K562 (cell line): ENCODE measurements at places on chromosomes 1 and 21. TPM values are rescaled to one million over a fixed set of nuclear protein-coding genes. Genes with fewer than 3 reads are reported as not detected.

- DNase-seq: no peak
- no peak overlapping the region for H3K27ac ChIP-seq
Observed at GRCh38 chr1:76010802-76011201, 63.7 kb upstream of the ST6GALNAC3 start.

DNA sequence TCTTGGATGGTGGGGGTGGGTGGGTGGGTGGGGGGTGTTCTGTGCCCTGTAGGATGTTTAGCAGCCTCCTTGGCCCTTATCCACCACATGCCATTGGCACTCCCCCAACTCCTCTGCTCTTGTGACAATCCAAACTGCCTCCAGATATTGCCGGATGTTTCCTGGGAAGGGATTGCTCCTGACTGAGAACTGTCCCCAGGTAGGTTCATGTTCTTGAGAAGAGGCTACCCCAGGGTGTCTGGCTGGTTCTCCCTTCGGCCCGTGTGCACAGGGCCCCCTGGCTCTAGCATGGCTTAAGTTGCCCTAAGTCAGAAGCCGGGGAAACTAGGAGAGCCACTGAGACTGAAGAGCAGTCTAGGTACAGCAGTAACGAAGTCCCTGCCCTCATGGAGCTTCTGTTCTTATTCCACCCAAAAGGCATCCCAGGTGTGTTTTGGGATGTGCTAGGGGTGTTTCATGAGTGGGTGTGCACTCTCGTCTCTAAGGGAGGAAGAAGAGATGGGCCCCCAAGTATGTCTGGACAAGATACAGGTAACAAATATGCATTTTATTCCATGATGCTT lies 19.8 kb upstream of the THRAP3 start:
- H3K4me1 ChIP-seq: no peaks in the 10 kb centered on the region; the same call in 1 of the 2 replicates
- DNase-seq: no peak
- no peak overlapping the region for H3K4me3 ChIP-seq

GRCh38 chr1:95116580-95117206 lies 462 bp upstream of the TLCD4 start:
- peak overlapping the region; percentile 81 for H3K27ac ChIP-seq
- peak overlapping the region; percentile 83 for H3K4me3 ChIP-seq
- DNase-seq: peak; percentile 75
- peaks cover 2% of the 10 kb centered on the region; the same call in 1 of the 3 replicates for H3K36me3 ChIP-seq
- no peaks in the 10 kb centered on the region for H3K27me3 ChIP-seq

- peak overlapping the region; percentile 63 for H3K27ac ChIP-seq
- peaks cover 26% of the 10 kb centered on the region; the same call in 2 of the 3 replicates for H3K4me1 ChIP-seq
- no peaks in the 10 kb centered on the region for H3K27me3 ChIP-seq
- no peaks in the 10 kb centered on the region for H3K36me3 ChIP-seq
Observed at GRCh38 chr21:15061747-15062605, 2.8 kb downstream of the NRIP1 start.

DNA sequence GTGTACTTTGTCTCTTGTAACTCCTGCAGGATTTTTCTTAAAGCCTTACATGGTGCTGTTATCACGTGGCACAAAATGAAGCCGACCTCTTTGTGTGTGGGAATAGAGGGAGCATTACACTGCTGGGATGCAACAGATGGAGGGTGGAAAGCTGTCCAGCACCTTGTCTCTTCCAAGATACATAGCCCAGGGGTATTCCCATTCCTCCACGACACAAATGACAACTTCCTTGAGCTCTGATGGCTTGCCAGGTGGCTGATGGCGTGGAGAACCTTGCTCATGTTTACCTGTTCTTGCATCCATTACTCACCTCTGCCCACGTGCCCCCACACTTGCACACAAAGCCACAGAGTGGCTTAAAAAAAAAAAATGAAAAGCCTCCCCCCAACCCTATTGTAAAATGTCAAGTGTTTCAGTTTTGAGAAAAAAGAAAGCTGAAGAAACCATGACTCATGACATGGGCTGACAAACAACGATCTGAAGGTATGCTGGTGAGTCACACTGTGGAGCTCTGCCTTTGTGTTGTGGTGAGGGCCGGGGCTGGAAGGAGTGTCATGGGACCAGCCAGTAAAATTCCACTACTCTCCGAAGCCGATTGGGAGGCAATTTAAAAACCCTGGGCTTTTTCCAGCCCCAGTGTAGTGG lies 32.0 kb upstream of the ATP5PO start:
- H3K4me1 ChIP-seq: peaks cover 30% of the 10 kb centered on the region
- peak; percentile 92 for DNase-seq
- peak overlapping the region; percentile 90 for H3K27ac ChIP-seq
- H3K27me3 ChIP-seq: no peaks in the 10 kb centered on the region

DNA sequence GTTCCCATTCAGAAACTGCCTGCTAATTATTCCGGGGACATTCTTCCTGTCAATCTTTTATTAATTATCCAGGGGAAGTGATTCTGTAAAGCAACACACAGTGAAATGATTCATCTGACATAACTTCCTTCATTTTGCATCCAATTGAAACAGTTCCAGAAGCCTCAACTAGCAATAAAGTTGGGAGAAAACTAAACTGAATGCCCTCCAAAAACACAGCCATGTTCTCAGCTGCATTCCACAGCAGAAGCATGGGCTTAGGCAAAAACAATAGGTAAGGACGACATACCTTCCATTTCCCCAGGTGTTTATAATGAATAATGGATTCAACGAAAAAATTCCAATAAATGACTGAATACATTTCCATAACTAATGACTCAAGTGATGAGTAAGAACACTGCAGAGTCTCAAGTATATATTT lies 36.9 kb upstream of the TARBP1 start:
- H3K36me3 ChIP-seq: no peaks in the 10 kb centered on the region
- no peak overlapping the region for H3K4me3 ChIP-seq
- no peak for DNase-seq

GRCh38 chr1:115436596-115436995 lies 98.5 kb upstream of the NGF start:
- DNase-seq: no peak
- no peaks in the 10 kb centered on the region for H3K4me1 ChIP-seq
- no peaks in the 10 kb centered on the region for H3K27me3 ChIP-seq
- H3K4me3 ChIP-seq: no peak overlapping the region

DNA sequence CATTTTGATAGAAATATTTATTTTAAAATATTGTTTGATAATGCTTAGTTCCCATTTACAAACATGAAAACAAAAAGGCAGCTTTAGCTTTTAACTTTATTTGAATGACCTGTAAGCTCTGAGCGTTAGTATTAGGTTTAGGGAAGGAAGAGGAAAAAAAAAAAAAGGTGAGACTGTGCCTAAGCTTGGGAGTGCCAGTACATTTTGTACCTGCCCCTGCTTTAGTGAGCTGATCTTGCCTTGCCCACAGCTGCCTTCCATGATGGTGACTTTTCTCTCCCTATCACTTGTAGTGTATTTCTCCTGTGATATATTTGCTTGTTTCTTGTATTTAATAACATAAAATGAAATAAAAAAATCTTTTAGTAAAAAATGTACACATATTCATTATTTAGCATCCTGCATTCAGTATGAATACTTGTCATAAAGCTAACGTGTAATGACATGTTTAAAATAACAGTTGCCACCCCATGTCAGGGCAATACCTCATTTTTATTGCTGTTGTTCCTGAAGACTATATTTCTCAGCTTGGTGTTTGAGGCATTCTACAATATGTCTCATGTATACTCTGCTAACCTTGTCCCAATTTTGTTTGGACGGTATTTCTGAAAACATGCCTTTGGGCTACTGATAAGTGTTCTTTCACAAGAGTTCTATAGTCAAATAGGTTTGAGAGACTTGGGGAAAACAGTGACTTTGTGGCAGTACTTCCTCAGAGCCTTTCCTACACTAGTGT lies 76.3 kb downstream of the NEK7 start:
- peaks cover 3% of the 10 kb centered on the region; the same call in 1 of the 3 replicates for H3K36me3 ChIP-seq
- H3K27me3 ChIP-seq: no peaks in the 10 kb centered on the region
- H3K4me3 ChIP-seq: no peak overlapping the region
- no peak overlapping the region for H3K27ac ChIP-seq
- H3K4me1 ChIP-seq: no peaks in the 10 kb centered on the region; the same call in 1 of the 2 replicates
- DNase-seq: no peak

DNA sequence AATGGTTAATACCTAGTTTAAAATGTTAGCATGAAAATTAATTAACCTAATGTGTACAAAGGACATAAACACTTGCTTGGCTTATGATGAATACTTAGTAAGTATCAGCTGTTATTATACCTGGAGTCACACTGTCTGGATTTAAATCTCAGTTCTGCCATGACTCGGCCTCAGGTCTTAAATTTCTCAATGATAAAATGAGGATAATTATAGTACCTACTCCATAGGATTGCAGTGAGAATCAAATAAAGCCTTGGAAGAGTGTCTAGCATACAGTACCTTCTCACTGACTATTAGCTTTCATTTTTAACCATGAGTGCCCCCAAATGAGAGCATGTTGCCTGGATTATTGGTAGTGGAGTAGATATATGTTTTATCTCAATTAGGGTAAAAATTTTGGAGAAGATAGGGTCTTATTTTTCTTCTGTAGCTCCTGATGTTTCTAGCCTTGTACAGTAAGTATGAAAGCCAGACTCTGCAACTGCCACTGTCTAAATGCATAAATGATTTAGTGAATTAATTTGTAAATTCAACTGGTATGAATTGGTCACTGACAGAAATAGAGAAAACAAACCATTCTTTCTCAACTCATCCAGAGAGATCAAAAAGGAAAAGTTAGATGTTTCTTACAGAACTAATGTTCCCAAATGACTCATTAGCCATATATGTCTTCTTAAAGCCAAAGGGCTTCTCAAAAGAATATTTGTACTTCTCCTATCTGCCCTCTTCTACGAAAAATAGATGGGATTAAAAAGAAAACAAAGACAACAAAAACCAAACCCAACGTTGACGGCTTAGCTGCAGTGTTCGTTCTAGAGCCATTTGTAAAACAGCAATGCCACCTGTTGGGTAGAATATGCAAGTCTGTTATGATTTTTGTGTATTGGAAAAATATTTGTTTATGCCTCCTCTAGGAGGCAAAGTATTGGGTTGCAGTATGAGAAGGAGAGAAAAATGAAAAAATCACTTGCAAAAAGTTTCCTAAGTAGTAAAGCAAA lies 53.8 kb upstream of the MROH9 start:
- no peak for DNase-seq
- no peak overlapping the region for H3K27ac ChIP-seq
- H3K36me3 ChIP-seq: no peaks in the 10 kb centered on the region
- H3K4me1 ChIP-seq: no peaks in the 10 kb centered on the region
- H3K27me3 ChIP-seq: no peaks in the 10 kb centered on the region

DNA sequence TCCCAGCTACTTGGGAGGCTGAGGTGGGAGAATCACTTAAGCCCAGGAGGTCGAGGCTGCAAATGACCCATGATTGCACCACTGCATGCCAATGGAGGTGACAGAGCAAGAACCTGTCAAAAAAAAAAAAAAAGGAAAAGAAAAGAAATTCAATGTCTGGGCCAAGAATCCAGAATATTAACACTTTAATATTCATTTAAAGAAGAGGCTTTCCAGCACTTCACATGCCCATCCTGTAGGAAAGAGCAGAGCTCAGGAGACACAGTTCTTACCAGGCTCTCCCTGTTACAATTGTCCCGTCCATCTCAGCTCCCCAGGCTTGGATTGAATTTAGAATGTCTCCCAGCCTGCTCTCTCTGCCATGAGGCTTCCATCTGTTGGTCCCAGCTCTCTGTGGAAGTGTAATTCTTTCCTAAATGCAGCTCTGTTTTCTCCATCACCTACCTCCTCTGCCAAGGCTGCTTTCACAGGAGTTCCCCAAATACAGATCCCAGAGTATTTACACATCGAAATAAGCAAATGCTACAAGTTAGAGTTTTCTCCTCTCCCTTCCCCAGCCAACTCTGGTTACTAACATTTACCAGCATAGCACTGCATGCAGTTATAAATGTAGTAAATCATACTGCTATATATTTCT lies 116.6 kb upstream of the CDC42BPA start:
- no peak overlapping the region for H3K4me3 ChIP-seq
- H3K36me3 ChIP-seq: no peaks in the 10 kb centered on the region
- H3K27me3 ChIP-seq: no peaks in the 10 kb centered on the region
- no peak overlapping the region for H3K27ac ChIP-seq
- DNase-seq: no peak
- peaks cover 16% of the 10 kb centered on the region for H3K4me1 ChIP-seq

DNA sequence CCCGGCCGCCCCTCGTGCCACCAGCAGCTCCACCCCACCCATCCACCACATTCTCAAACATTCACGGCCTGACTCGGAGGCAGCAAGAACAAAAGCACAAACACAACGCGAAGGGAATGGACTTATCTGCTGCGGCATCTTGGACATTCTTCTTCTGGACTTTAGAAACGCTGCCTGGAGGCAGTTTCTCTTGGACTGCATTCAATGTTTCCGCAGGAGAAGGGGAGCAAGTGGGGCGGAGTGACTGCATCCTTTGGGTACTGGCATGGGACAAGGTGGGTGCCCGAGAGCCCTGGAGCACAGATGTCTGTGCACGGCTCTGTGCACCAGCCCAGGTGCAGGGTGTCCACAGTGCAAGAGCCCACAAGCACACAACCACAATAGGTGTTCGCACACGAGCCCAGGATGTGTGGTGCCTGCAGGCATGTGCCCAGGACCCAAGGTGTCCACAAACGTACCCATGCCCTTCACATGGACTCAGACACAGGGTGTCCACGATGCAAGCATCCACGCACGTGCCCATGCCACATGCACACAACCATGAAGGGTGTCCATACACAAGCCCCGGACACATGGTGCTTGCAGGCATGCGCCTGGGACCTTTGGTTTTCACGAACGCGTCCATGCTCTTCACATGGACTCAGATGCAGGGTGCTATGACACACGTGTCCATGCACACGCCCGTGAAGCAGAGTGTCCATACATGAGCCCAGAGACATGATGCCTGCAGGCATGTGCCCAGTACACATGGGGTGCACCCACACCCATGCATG lies 53.6 kb downstream of the WNT9A start:
- no peaks in the 10 kb centered on the region for H3K36me3 ChIP-seq
- H3K4me1 ChIP-seq: peaks cover 2% of the 10 kb centered on the region; the same call in 2 of the 3 replicates
- no peak for DNase-seq

GRCh38 chr1:200535605-200536004 lies 84.9 kb downstream of the KIF14 start:
- H3K36me3 ChIP-seq: no peaks in the 10 kb centered on the region
- no peak overlapping the region for H3K4me3 ChIP-seq
- no peak overlapping the region for H3K27ac ChIP-seq
- no peaks in the 10 kb centered on the region for H3K4me1 ChIP-seq

DNA sequence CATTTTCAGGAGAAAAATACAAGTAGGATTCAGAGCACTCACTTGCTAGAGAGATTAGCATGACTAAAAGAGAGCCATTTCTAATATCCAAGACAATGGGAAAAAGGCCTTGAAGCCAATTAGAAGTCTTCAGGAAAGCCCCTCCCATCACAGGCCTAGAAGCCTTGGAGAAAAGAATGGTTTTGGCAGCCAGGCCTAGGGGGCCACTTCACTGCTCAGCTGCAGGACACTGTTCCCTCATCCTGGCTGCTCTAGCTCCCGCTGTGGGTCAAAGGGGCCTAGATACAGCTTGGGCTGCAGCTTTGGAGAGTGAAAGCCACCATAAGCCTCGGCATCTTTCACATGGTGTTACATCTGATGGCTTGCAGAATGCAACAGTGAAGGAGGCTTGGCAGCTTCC lies 62.8 kb downstream of the RGS4 start:
- no peaks in the 10 kb centered on the region for H3K36me3 ChIP-seq
- H3K4me1 ChIP-seq: no peaks in the 10 kb centered on the region
- H3K4me3 ChIP-seq: no peak overlapping the region
- H3K27ac ChIP-seq: no peak overlapping the region

PEAR1 gene
- total RNA-seq: 5.2 and 6.1 TPM in 2 replicates

NR5A2 gene
- 0.25 and 0.33 TPM in 2 replicates for total RNA-seq

CCNL2 gene
- total RNA-seq: 141 and 167 TPM in 2 replicates

RNU1-4 gene
- total RNA-seq: 2,231 and 2,538 TPM in 2 replicates
